ENCODE measurements at places on chromosomes 3 and 15.

- DNase-seq = no peak
Observed at GRCh38 chr15:63040509-63040908, 2.0 kb upstream of the TPM1 start.

GRCh38 chr3:186401556-186401955, 39.5 kb upstream of the DGKG start:
- DNase-seq = no peak

- no peak for DNase-seq
Observed at GRCh38 chr3:4721511-4721911, 228.4 kb downstream of the ITPR1 start.

DNA sequence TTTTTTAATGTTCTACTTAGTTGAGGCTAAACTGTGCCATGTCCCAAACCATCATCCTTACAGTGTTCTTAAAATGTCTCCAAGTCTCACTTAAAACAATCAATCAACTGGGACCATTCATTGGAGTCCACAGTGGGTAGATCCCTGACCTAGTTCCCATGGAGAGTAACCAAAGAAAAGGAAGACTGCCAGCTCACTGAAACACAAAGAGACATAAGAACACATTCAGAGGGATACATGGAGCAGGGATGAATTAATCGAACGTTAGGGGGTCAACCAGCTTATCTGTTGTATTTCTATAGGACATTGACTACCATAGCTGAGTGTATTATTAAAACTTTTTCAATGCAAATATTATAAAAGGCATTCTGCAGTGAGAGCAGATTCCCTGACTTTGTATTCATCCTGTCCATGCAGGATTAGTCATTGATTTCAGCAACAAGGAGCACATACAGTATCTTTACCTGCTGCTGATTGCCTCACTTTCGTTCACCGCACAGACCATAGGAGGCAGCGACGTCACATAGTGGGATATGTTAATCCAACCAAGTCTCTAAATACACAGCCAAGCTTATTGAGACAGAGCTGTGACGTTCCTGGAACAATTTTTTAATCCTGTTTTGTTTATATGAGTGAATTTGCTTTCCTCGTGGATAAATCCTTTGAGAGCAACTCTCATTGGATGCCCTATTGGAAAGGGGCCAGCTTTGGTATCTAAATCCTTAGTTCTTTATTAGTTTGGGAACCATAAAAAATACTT, 364.9 kb upstream of the RBMS3 start:
- peak; percentile 5 for DNase-seq

DNA sequence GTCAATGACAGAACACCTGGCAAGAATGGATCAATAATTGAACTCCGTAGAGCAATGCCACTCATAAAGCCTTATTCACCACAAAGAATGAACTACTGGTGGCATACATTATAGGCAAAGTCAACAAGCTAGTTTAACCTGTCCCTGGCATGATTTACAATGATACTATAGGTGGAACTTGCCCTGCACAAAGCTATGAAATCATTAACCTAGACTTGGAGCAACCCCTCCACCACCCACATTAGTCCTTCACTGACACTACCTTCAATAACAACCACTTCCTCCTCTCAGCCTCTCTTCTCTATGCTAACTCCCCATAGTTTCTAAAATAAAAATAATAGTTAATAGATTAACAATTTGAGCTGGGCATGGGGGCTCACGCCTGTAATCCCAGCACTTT, 54.4 kb downstream of the ACAP2 start:
- DNase-seq = no peak

GRCh38 chr3:31043184-31043819, 148.8 kb upstream of the GADL1 start:
- DNase-seq = no peak

- DNase-seq = no peak
Observed at GRCh38 chr15:78875107-78875914, 2.6 kb downstream of the MORF4L1 start.

- DNase-seq = no peak
Observed at GRCh38 chr15:62785881-62786828, 256.4 kb upstream of the TPM1 start.

GRCh38 chr3:189529889-189530471, 101.2 kb upstream of the TP63 start:
- no peak for DNase-seq

DNA sequence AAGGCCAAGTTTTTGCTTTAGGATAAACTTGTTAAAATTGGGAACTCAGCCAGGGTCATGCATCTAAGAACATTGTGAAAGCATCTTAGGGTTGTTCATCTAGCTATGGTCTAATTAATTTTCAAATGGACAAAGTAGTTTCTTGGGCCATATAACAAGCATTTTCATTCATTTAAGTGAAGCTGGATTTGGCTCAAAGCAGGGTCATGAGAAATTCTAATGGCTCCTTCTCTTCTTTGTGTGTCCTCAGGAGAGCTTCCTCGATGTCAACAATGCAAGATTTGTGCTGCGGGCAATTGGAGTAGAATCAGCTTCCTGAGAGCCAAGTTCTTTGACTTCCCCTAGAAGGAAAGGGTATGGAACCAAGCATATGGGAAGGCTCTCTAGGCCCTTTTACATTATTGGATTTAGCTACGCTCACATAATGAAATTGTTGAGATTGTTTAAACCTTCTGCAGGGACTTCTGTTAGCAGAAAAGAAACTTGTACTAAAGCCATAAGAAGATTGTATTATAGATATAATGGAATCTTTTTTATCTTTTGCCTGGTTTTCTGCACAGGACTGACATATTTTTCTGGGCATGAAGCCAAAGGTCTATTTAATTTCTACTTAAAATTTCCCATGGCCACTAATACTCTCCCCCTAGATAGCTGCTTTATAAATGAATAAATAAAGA, 1.8 kb upstream of the SAMMSON start:
- DNase-seq = no peak

- DNase-seq = no peak
Observed at GRCh38 chr3:169818316-169818715, 5.6 kb upstream of the LRRC34 start.

DNA sequence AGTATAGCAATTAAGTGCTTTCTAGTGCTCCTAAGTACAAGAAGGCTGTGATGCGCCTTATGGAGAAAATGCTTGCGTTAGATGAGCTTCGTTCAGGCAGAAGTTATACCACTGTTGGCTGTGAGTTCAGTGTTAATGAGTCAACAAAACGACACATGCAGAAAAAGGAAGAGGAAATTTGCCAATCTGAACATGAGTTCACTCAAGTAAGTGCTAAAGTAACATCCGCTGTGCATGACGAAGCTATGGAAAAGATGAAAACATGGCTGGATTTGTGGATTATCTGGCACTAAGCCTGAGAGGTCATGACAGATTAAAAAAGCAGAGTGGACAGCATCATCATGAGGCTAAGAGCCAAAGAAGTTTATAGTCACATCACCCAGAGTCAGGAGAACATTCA, 36.9 kb downstream of the SH3BP5 start:
- DNase-seq = no peak

GRCh38 chr3:40465111-40465407, 7.9 kb downstream of the RPL14 start:
- DNase-seq = no peak

DNA sequence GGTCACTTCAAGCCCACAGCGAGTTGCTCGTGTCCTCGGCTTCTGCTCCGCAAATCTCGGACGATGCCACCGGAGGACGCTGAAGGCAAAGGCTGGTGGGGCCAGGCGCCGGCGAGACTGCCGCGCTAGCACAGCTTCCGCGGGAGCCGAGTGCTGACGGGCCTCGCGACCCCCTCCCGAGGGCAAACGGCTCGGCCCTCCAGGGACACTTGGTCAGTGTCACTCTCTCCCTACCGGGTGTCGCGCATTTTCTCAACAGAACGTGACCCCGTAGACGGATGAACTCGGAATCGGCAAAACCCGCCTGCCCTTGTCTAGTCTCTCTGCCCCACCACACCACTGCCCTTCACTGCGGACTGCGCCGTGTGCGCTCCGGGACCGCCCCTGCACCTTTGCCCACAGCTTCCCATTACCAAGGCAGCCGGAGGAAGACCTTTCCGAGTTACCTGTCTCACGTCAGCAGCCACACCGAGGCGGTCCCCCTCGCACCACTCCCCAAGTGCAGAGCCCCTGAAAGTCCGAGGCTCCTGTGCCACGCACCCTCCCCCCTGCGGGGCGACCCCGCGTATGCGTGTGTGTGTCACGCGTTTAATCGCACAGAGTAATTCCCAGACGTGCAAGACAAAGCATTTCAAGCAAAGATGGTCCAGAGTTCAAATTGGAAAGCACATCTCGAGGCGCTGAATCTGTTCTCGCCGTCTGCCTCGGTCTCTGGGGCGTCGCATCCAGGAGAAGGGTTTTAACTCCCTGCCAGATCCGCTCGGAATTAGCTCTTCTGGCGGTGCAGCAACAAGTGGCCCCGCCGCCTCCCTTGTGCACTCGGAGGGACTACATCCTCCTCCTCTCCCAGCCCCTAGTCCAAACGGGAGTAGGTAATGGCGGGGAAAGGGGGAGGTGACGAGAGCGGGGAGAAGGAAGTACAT, 245.0 kb upstream of the TOPAZ1 start:
- peak; percentile 62 for DNase-seq

GRCh38 chr3:128077202-128077624, 25.0 kb downstream of the SEC61A1 start:
- no peak for DNase-seq

DNA sequence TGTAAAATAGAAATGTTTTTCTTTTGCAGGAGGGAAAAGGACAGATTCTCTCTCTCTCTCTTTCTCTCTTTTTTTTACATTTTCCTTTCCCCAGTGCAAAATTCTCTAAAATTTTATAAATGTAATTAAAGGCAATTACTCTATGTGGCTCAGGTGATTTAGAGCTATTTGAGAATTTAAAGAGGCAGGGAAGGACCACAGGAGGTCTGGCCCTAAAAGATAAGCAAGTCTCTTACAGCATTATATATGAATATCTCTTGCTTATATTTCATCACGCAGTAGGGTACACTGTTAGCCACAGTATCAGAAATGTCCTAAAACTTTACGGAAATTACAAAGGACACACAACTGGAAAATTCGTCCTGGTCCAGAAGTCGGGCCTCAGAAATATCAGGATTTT, 70.5 kb upstream of the PPIB start:
- no peak for DNase-seq

DNA sequence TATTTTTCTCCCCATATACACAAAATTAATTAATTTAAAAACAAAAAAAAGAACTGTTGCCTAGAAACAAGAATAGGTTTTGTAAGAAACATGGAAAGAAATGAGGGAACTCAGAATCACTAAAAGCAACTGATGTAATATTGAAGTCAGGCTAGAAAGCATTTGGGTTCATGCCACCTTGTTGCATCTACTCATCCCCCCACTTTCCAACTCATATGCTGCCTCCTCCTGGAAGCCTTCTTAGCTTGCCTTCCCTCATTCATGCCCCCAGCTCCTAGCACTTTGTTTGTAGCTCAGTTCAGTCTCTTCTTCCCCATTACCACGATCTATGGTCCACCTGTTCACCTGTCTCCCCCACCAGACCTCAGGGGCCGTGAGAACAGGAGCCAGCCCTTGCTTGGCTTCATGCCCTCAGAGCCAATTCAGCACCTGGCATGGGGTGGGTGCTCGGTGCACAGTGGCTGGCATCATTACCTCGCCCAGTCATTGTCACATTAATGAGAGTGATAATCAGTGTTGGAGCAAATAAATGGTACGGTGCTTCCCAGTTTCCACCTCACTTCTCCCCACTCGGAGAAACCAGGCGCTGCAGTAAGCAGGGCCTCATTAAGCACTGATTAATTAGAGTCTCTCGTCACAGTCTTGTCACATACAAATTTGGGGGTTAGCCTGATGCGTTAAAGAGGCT, 62.4 kb upstream of the SLC6A1 start:
- DNase-seq = no peak

DNA sequence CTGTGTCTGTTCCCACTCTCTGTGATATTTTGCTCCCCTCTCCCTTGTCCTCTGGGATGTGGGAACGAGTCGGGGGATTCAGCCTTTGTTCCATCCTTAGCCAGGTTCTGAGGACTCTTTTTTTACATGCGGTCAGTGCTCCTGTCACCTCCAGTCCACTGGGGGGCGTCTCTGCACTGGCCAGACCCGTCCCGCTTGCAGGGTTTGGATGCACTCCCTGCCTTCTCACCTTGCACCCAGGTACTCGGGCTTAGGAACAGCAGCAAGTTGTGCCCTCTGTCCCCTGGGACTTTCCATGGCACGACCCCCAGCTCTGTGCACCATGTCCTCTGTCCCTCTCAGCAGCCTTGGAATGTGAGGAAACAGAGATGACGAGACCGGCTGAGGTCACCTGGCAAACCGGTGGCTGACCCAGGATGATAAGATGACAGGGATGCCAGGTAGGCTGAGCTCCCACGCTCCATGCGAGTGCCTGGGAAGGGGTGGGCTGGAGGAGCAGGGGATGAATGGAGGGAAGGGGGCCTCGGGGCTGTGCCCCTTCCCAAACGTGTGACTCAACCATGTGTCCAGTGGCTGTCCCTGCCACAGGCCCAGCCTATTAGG, 27.3 kb upstream of the FGD5 start:
- DNase-seq = peak; percentile 24

- no peak for DNase-seq
Observed at GRCh38 chr3:156535162-156535627, 19.7 kb downstream of the SSR3 start.

DNA sequence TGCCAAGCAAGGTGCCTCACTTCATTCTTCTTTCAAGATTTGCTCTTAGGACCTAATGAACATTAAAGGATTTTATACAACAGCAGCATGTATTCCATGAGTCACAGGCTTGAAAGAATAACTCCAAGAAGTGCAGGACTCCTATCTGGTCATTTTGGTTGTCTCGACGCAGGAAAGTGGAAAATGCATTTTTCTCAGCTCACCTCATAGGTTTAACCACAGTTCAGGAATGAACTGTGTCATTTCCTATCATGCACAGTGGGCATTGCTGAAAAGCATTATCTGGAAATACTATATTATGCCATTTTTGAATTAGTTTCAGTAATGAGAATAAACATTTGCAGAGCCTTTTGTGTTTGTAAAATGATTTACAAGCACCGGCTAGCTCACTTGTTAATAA, 98.7 kb upstream of the BFSP2 start:
- DNase-seq = no peak

GRCh38 chr3:188104050-188104449, 49.9 kb upstream of the LPP start:
- no peak for DNase-seq

- no peak for DNase-seq
Observed at GRCh38 chr15:86744198-86744780, 664.6 kb downstream of the AGBL1 start.

DNA sequence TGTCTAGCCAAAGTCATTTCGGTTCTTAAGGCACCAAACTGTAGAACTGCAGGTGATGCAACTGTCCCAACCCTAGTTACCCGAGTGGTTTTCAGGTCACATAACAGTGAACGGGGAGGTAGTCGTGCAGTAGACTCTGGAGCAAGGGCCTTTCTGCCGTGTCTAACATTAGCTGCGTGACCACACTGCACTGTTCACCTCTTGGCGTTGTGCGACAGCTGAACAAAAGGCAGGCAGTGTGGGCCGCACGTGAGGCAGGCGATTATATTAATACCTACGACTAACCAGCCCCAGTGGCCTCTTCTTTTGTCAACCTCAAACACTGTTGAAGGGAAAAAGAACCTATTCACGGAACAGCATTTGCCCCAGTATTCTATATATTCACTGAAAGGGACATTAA, 2.8 kb downstream of the LRRN1 start:
- no peak for DNase-seq

All from NCI-H1092 treated with DMSO at 0.1 percent for 48 hours (cell line).